ENCODE measurements at places on chromosomes 12 and 14. TPM values are rescaled to one million over a fixed set of nuclear protein-coding genes. Genes with fewer than 3 reads are reported as not detected.

Gene CPM
- 26.2 TPM for total RNA-seq

Gene FAM161B
- total RNA-seq: 4.9 TPM

Gene KLRC1
- total RNA-seq: 0.72 TPM

Gene LRRC10
- total RNA-seq: not detected

Gene INSM2
- not detected for total RNA-seq

Gene P2RX7
- 2.3 TPM for total RNA-seq

Gene KITLG
- 41.1 TPM for total RNA-seq

Gene TMEM30B
- total RNA-seq: 7.9 TPM
